ENCODE measurements at places on chromosomes 6 and 20.

- DNase-seq = no peak
These were observed at the start of gene PPP1R3G for GRCh38 chr6:5084781-5085647. Gene PPP1R3G, plus strand, starts transcription at chr6:5085341. Its CDS starts 145 bp downstream, at chr6:5085486.

GRCh38 chr20:44738813-44739477, 6.7 kb upstream of the KCNK15 start:
- DNase-seq = peak; percentile 74

DNA sequence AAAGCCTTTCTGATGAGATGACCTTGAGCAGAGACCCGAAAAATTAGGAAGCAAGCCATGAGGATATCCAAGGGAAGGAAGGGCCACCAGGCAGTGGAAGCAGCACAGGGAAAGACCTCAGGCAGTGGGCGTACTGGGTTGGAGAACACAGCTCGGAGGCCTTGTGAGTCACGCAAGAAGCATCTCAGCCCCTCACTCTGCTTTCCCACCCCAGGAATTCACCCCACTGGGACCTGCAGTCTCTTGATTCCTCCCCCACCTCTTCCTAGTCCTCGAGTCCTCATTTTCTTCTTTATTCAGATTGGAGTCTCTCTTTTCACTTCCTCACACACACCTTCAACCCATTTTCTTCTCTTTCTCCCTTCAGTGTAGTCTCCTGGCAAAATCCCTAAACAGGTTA, 27.0 kb downstream of the RPRD1B start:
- DNase-seq = no peak

- no peak for DNase-seq
These were observed 778.8 kb downstream of the KIF16B start for GRCh38 chr20:15794409-15794808.

GRCh38 chr20:24483435-24484080, 14.1 kb downstream of the SYNDIG1 start:
- DNase-seq = no peak

GRCh38 chr6:37946057-37946456, 126.5 kb downstream of the ZFAND3 start:
- DNase-seq = no peak

DNA sequence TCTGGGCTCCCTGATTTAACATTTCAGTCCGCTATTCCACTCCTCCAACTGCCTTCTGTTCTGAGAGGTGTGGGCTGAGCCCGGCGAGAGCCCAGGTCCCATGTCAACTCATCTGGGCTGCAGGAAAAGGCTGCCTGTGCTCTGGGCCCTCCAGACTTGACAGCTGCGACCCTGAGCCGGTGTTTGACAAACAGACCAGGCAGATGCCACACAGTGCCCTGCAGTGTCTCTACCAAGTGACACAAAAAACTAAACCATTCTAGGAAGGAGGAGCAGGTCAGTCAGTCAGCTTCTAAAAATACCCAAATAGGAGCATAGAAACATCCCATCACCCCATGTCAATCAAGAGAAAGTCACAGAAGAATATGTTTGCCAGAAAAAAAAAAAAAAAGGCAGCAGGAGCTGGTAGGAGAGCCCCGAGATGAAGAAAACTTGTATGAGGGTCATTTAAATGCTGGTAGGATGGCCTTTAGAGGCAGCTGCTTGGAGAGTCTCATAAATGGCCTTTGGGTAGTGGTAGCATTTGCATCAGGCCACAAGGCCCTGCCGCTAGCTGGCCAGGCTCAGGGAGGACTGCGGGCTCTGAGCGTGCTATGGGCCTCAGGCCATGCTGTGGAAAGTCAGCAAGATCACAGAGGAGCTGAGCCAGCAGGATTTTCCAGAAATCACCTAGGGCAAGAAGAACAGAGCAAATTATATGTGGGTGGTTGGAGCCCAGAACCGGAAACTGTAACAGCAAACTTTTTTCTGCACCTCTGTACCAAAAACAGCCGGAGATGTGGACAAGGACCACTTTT, 36.6 kb upstream of the GFOD1 start:
- no peak for DNase-seq

DNA sequence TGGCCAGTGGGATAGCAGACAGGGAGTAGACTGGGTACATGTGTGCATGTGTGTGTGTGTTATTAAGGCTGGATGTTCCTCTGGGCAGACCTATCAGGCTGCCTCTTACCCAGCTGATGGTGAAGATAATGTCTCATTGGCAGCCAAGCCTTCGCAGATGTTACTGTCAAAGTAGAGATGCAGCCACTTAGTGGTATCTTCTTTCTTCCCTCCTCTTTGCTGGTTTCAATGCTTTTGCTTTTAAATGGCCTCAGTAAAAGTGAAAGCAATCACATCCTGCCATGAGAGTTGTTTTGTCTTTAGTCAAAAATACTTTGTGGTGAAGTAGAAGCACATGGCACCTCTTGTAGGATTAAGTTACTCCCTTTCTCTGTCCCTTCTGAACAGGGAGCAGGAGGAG, 57.5 kb downstream of the SNRNP48 start:
- peak; percentile 20 for DNase-seq

- DNase-seq = no peak
These were observed 9.2 kb downstream of the VEGFA start for GRCh38 chr6:43778976-43779851.

DNA sequence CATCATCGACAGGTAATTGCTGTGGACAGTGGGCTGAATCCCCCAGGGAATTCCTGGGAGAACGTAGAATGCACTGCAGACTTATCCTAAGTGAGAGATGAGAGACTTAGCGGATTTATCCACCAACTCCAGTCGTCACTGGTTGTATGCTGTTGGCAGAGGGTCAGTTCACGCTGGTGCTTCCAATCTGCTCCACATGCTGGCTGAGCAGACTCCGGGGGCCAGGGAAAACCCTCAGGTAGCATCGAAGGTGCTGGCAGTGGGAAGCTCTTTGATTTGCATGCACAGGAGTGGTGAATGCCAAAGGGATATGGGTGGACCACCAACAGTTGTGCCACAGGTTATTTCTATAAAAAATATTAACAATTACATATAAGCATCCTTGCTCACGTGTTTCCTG, 20.2 kb downstream of the TTLL9 start:
- no peak for DNase-seq

DNA sequence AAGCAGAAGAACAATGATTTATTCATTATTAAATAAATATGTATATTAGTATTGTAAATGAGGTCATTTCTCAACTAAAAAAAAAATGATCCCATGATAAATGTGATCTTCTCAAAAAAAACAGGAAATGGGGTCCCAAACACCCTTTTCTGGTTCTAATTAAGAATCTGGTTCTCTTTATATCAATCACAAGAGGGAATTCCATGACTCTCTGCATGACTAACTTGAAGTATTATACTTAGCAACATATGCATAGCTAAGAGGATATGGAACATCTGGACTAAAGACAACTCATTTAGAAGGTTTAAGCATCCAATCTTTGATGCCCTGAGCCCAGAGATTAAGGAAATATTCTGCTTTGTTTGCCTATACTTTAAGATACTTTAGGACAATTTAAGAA, 89.7 kb upstream of the EMILIN3 start:
- DNase-seq = no peak

DNA sequence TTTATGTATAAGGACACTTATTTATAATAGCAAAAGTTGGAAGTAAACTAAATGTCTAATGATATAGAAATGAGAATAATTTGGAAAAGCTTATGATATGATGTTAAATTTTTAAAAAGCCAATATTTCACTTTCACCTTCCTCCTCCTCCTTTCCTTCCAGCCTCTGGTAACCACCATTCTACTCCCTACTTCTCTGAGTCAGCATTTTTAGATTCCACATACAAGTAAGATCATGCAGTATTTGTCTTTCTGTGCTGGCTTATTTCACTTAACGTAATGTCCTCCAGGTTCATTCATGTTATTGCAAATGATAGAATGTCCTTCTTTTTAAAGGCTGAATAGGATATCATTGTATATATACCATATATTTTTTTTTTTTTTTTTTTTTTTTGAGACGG, 180.2 kb downstream of the RNF144B start:
- no peak for DNase-seq

DNA sequence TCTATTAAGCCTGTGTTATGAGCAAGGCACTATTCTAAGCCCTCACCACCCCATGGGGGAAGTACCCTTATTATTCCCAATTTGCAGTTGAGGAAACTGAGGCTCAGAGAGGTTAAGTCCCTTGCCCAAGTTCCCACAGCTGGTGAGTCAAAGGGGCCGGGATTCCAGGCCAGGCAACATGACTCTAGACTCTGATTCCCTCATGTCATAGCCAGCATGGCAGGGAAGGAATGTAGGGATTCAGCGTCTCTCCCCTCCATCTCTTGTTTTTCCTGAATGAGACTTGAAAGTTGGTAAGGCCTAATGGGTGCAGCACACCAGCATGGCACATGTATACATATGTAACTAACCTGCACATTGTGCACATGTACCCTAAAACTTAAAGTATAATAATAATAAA, 6.7 kb downstream of the C6orf132 start:
- DNase-seq = no peak

- DNase-seq = no peak
These were observed 28.2 kb upstream of the SNAP25 start for GRCh38 chr20:10190456-10190855.

DNA sequence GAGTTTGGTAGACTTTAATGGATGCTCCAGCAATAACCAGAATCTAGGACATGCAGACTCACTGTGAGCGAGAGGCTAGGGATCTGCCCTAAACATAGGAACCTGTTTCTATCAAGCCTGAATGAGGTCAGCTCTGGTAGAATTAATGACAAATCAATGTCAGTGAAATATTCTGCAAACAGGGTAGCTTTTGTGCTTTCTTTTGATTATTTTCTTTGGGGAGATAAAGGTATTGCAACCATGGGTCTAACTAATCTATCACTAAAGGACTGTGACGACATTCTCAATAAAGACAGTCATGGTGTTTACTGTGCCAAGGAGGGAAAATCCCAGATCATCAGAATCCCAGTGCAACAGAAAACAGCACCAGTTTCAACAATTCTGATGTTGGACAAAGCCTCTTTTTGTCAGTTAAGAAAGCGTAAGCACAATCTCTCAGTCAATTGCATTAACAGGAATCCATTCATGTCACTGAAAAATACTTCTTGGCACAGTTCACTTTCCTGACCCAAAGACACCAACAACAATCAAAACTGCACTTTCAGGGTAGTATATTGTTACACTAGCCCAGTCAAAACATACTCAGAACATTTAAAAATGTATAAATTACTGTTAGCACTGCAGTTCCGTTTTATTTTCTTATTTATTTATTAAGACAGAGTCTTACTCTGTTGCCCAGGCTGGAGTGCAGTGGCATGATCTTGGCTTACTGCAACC, 36.8 kb upstream of the SMIM29 start:
- no peak for DNase-seq

DNA sequence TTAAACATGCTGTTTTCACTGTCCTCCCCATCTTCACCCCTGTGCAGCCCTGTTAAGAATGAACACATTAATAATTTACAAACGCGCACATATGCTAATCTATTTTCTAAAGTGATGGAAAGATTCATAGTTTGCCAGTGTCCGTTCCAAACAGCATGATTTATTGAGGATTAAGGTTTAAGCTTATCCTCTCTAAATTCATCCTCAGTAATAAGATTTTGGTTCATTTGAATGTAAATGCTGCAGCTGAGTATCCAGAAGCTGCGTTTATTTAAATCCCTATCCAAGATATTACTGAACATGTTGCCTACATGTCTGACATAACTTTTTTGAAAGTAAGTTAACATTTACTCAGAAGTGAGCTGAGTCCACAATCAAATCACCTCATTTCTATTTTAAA, 42.8 kb upstream of the FAM135A start:
- no peak for DNase-seq

- DNase-seq = no peak
These were observed 235.1 kb downstream of the FNDC1 start for GRCh38 chr6:159404296-159404695.

- DNase-seq = no peak
These were observed 10.5 kb upstream of the SCUBE3 start for GRCh38 chr6:35203152-35203670.

- DNase-seq = no peak
These were observed 107.1 kb downstream of the AHI1 start for GRCh38 chr6:135390458-135390857.

DNA sequence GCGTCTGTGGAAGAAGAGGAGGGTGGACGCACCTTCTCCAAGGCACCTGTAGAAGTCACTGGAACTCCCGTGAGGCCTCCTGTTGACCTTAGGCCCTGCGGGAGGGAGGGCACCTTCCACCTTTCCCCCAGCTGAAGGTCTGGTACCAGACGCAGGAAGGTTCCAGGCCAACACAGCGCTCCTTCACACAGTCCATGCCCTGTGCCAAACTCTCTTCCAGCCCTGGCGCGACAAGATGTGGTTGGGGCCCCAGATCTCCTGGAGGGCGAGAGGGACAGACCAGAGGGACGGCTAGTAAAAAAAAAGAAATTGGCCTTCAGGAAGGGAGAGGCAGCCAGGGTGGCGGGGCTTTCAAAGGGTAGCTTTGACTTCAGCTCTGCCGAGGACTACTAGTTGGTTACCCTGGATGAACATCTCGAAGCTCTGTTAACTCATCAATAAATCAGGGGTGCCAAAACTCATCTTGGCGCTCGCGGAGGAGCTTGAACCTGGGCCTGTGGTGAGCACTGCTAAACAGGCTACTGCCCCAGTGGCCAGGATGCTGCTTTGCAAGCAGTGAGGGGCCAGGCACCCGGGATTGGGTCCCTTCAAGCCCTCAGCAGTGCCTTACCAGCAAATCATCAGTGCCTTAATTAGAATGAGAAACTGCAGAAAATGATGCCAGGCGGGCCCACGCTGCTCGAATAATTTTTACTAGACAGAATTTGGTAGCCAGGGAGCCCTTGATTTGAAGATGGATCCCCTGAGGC, 14.9 kb downstream of the AARS2 start:
- DNase-seq = no peak

DNA sequence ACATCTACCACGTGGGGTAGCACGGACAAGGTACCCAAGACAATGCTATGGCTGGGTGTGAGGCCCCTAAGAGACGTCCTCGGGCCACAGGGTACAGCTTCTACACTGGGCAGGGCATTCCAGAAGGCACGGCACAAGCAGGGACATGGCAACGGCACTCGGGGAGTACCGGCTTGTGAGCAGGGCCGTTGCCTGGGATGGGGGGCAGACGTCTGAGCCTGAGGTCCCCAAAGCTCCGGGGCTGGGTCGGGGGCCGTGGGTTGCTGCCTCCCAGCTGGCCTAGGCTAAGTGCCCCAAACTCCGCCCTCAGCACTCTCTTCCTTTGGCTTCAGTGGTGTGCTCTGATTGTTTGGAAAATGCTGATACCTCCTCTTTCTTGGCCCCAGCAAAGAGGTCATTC, 110.6 kb downstream of the SULF2 start:
- no peak for DNase-seq

Measured in DND-41 (cell line).